ENCODE measurements at places on chromosomes 6 and 20.

- DNase-seq: no peak
These were observed 366.5 kb downstream of the QKI start for GRCh38 chr6:163780994-163781393.

DNA sequence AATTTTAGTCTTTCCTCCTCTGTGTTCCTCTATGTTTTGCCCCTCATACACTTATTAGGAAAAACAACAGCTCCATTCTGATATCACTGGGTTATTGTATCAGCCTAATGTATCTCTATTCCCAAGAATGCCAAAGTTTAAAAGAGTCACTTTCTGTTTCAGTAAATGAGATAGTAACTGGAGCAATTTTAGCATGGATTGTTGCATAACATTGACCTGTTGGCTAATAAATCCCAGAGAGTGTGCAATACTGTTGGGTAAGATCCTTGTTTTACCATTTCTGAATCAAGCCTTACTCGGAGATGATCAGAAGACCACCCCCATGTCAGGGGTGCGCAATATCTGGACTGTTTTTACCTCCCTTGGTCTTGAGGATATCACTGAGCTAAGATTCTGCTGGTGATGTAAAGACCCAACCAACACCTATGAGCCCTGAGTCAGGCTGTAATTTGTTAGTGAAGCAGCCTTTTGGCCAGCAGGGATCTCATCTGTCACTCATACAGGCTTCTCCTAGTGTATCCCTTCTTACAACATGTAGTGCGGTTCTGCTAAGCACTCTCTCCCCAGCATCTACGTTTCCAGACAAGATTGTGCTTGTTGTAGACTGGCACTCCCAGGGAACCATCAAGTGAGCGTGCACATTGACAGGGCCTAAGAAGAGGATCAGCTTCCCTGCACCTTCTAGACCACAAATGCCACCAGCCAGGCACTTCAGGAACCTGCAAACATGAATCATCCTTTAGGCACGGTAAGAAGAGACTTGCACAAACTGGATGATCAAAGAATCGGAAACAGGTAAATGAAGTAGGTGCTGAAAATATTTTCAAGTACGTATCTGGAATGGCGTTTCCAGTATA, 11.5 kb upstream of the IPCEF1 start:
- DNase-seq: no peak

DNA sequence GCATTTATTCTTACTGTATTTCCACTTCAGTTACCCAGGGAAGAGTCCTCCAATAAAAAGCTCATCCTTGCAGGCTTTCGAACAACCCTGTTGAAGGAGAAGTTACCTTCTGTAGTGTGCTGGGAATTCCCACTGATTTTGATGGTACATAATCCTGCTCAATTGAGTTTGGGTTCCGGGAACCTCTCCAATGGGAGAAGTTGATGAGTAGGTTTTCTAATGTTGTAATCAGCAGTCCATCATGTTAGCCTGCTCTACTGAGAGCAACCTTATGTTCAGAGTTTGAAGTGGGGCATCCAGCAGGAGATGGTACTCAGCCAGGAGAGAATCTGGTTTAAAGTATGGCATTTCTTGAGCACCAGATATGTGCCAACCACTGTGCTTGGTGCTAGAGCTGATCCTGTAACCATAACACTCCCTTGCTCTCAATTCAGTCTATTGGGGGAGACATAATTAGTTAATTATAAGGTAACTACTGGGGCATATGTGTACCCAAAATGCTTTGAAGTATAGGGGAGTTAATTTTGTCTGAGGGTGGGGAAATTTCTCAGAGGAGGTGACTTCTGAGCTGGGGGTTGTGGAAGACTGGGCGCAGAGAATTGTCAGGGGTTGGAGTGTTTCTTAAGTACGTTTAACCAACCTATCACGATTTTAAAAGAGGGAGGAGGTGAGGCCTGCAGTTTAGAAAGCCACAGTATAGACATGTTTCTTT, 2.1 kb downstream of the TOP1 start:
- DNase-seq: no peak

GRCh38 chr6:150813993-150814359, 51.5 kb upstream of the MTHFD1L start:
- no peak for DNase-seq

GRCh38 chr6:15769511-15770018, 106.7 kb upstream of the DTNBP1 start:
- DNase-seq: no peak

- no peak for DNase-seq
These were observed 13.0 kb downstream of the CLVS2 start for GRCh38 chr6:123009059-123009458.

DNA sequence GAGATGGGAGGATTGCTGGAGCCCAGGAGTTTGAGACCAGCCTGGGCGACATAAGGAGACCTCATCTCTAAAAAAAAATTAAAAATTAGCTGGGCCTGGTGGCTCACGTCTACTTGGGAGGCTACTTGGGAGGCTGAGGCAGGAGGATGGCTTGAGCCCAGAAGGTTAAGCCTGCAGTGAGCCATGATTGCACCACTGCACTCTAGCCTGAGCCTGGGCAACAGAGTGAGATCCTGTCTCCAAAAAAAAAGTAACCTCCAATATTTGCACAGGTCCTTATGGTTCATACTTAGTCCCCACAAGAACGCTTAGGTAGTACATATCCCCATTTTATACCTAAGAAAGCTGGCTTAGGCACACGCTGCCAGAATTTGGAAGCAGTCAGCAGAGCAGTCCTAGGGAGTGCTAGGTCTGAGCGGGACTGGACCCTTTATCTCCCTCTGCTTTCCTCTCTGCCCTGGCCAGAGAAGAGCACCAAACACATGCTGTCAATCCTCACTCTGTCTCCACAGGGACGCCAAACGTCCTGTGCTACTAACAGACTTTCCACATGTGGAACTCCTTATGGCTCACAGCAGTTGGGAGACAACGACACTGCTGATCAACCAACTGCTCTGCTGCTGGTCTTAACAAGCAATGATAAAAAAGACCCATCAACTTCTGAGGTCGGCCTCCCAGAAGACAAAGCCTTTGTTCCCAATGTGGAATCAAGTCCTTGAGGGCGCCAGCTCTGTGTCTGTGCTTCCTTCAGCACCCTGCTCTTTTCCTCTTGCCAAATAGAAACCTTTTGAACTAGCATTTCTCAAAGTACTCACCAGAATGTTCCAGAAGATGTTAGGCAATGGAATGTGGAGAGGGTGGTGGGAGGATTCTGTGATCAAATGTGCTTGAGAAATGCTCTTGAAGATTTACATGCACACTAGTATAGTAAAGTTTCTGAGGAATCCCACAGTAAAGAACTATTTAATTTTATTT, 226.3 kb upstream of the DTNBP1 start:
- no peak for DNase-seq

DNA sequence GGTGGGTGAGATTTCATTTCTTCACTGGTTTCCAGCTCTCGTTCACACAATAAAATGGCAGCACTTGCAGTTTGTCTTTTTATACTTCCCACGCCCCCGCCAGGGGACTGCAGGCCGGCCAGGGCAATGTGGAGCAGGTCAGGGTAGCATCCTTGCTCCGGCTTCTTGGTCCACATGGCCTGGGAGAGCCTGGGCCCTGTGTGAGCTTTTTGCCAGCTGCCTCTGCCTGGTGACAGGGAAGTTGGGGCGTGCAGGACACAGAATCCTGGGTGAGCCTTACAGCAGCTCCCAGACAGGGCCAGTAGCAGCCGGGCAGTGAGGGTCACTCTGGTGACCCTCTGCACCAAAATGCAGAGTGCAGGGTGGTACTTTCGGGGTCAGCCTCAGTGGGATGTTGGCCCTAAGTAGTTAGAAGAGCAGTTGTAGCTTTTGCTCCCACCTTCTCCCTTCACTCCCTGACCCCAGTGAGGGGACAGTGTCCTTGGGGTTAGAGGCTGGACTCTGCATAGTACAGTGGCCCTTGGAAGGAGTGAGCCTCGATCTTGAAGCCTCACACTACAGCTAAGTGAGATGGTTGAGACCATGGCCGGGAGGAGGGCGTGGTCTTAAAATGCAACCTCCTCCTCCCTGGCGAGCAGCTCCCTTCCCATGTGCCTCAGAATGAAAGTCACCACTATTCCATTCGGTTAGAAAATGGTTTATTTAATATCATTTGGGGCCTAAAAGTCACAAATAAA, 23.8 kb downstream of the PYGB start:
- no peak for DNase-seq

DNA sequence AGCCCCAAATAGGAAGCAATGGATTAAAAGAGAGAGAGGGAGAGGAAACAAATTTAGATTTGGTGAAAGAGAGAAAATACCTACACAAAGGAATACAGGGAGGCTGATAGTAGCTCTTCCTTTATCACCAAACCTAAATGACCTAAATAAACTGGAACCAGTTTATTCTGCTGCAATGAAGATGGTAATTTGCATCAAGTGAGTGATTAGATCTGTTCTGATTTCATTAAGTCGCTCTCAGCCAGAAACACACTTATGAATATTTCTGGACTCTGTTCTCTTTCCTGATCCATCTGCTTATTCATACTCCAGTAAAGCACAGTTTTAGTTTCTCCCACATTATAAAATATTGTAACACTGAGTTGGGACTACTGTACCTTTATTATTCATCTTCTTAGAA, 83.4 kb upstream of the BMP5 start:
- no peak for DNase-seq

GRCh38 chr20:40111282-40111681, 577.8 kb downstream of the MAFB start:
- no peak for DNase-seq

GRCh38 chr6:94562846-94563245, 1014.5 kb upstream of the MANEA start:
- DNase-seq: no peak

- no peak for DNase-seq
These were observed 193.3 kb upstream of the HTR1E start for GRCh38 chr6:86744048-86744447.

GRCh38 chr20:51597389-51598231, 55.1 kb upstream of the NFATC2 start:
- DNase-seq: no peak

DNA sequence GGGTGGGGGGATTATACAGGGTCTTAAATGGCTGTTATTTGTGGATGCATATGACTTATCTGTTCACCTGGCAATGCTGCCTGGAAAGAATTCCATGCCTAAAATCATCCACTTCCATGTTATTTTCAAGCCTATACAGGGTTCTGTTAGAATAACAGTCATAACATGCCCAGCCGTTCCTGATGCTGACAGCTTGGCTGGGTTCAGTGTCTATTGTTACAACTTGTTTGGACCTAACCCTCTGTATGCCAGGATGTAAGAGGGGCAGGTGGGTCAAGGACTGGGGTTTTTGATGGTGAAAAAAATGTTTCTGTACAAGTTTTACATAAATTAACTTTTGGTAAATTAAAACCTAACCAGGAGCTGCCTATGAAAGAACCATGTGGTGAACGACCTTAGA, 79.8 kb downstream of the GINS1 start:
- DNase-seq: no peak

GRCh38 chr6:97053643-97054411, 129.3 kb downstream of the KLHL32 start:
- no peak for DNase-seq

DNA sequence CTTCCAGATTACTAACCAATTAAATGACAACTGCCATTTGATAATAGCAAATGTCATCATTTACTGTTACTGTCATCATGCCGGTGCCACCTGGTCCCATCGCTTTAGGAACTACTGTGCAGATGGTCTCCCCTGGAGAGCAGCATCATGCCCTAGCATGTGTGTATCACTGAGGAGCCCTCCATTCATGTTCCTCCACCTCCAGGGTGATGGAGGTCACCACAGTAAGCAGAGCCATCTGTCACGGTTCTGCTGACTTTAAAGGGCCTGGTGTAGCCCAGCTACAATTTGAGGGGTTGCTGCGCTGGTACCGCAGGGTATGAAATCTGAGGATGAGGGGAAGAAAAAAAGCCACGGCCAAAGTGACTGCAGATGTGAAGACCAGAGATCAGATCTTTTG, 118.8 kb upstream of the KCNK16 start:
- DNase-seq: no peak

Measured in activated CD8-positive, alpha-beta memory T cell treated with anti-CD3 and anti-CD28 coated beads for 48 hours (primary cell).